ENCODE measurements at places on chromosomes 2 and 18.
A peak's percentile ranks its signal among the peaks of the same experiment; 100 is the strongest.

DNA sequence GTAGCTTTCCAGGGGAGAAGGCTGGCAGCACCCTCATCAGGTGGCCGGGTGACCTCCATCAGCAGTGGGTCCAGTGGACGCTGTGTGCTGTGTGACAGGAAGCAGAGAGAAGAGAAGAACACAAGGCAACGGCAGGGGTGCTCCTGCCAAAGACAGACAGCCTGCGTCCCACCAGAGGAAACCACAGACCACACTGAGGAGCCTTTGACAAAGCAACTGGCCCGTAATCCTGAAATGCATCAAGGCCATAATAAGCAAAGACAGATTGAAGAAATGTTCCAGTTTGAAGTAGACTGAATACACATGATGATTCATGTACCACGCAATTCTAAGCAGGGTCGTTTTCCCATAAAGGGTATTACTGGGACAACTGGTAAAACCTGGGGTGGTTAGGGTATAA lies 172.4 kb downstream of the FBXO15 start:
- DNase-seq, result peak; percentile 47

- DNase-seq, result no peak
Observed at GRCh38 chr2:145818890-145819504, 1299.1 kb upstream of the ZEB2 start.

- DNase-seq, result peak; percentile 23
Observed at GRCh38 chr2:117980783-117981676, 32.8 kb downstream of the CCDC93 start.

DNA sequence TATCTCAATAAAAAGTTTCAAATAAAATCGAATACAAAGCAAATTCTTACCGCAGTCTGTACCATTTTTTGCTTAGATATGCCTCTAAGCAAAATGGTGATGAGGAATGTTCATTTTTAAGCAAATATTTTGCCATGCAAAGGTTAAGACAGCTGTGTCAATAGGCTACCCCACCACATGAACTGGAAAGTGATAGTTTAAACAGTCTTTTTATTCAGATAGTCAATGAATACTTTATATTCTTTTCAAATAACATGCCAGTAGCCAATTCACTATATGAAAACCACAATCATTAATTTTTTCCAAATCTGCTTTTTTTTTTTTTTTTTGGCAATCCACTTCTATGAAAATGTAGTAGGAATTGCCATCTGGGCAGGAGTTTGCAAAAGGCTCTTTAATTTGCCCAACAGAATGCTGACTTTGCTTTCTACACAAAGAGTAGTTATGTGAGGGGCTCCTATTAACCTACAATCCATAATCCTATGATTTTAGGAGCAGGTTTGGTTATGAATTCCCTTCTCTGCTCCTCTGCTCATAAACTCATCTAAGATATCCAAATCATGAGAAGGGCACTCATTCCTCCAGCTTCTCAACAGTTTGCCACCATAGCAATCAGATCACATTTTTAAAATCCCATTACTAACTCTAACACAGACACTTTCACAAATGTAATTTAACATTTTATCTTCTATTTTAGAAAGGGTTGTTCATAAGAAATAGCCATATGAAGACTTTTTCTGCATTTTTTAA lies 69.2 kb downstream of the SLC40A1 start:
- no peak for DNase-seq

GRCh38 chr2:9333591-9334171 lies 89.6 kb downstream of the ITGB1BP1 start:
- DNase-seq, result peak; percentile 86

DNA sequence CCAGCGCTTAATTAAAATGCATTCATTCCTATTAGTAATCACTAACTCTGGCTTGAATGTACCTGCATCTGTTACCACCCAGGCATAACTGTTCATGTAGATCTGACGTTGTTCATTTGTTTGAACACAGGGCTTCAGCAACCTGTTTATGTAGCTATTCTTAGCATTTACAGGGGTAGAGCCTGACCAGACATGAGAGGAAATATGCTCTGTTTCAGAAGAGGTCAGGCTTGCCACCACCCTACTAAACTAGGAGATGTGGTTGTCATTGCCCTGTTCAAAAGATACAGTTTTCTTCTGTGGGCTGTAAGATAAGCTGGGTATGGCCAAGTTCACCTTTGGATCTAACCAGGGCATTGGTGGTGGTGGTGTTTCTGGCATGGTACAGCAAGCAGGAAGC lies 8.8 kb downstream of the MGAT5 start:
- peak; percentile 44 for DNase-seq

DNA sequence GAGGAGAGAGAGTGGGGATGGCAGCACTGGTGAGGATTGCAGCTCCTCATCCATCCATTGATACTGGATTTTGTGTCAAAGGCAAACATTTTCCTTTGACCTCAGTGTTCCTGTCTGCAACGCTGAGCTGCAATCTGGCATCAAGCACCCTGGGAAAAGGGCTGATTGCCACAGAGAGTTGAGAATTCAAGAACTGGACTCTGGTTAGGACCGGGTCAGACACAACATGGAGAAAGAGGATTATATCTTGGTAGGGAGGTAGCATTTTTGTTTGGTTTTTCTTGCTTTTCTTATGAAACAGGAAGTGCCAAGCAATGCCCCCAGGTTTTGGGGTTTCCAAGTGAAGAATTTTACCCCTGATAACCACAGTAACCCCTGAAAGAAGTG lies 81.9 kb upstream of the PKDCC start:
- no peak for DNase-seq

- no peak for DNase-seq
Observed at GRCh38 chr2:157414050-157414449, 29.8 kb downstream of the CYTIP start.

DNA sequence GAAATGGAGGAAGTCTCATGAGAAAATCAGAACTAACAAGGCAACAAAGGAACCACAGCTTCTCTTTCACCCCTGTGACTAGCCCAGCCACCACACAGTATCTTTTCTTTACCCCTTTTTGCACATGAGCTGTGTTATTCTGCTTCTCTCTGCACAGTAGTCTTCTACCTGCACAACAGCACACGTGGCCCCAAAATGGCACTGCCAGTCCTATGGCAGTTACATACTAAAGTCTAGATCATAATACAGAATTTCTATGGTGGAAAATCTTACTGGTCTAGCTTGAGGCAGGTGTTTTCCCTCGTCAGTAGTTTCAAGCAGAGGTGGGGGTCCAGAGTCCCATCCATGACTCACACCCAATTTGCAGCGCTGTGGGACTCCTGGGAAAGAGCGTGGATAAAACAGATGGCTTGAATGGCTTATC lies 177.7 kb downstream of the DIS3L2 start:
- DNase-seq, result no peak

DNA sequence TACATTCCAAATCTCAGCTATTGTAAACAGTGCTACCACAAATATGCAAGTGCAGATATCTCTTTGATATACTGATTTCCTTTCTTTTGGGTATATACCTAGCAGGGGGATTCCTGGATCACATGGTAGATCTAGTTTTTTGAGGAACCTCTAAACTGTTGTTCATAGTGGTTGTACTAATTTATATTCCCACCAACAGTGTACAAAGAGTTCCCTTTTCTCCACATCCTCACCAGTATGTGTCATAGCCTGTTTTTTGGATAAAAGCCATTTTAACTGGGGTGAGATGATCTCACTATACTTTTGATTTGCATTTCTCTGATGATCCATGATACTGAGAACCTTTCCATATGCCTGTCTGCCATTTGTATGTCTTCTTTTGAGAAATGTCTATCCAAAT lies 6.3 kb upstream of the CCNT2 start:
- DNase-seq, result no peak

- DNase-seq, result no peak
Observed at GRCh38 chr2:205617905-205618304, 64.4 kb upstream of the NRP2 start.

GRCh38 chr18:22933966-22934423 lies 867 bp downstream of the RBBP8 start:
- no peak for DNase-seq

- DNase-seq, result no peak
Observed at GRCh38 chr2:64291181-64291580, 147.0 kb upstream of the PELI1 start.

GRCh38 chr2:214577769-214578168 lies 166.9 kb downstream of the VWC2L start:
- DNase-seq, result no peak

- peak; percentile 43 for DNase-seq
Observed at GRCh38 chr2:28274911-28275685, 117.6 kb upstream of the FOSL2 start.

- no peak for DNase-seq
Observed at GRCh38 chr2:203936535-203936934, at the start of gene ICOS. TSS of gene ICOS (plus strand) at chr2:203936763. CDS start at chr2:203936815, 52 bp downstream.

DNA sequence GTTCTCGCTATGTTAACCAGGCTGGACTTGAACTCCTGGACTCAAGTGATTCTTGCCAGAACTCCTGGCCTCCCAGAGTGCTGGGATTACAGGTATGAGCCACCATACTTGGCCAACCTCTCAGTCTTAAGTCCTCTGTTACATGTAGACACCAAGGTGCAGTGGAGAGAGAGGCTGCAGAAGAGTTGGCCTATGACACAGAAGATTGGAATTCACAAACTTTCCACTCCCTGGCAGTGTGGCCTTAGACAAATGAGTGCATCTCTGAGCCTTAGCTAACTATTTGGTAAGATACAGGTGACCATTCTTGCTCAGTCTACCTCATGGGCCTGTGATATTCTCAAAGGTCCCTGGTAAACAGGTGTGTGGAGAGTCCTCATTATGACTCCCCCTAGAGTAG lies 159.7 kb downstream of the MYCN start:
- DNase-seq, result no peak

DNA sequence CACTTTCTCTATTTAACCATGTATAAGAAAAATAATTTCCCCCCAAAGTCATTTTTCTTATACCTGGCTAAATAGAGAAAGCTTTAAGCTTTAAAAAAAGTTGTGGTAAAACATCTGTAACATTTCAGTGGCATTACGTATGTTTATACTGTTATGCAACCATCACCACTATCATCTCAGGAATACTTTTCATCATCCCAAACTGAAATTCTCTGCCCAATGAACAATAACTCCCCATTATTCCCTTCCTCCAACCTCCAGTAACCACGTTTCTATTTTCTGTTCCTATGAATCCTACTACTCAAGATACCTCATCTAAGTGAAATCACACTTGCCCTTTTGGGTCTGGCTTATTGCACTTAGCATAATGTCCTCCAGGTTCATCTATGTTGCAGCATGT lies 1.7 kb upstream of the SLC3A1 start:
- DNase-seq, result no peak

DNA sequence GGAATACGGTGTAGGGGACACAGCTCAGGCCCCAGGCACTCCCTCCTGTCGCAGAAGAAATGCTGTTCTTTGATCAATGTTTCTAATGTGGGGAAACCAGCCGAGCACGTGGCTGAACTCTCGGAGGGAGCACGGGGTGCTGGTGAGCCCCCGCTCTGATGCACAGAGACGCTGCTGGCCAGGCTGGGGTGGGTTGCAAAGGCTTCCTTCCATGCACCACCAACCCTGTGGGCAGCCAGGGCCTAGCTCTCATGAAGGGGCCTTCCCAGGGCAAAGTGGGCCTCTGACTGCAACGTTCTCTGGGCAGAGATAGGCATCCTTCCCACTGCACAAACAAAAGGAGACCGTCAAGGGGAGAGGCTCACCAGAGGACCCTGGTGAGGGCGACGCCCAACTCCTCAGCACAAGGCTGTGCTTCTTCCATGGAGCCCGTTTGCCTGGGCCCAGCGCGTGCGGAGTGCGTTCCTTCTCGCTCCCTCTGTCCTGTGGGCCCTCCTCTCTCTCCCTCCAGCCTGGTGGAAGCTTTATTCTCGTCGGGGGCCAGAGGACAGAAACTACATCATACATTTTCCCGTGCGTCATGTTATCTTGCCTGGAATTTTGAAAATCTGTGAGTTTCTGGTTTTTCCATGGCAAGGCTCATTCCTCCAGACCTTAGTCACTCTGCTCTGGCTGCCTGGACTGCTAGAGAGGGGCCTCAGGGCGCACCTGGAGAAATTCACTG lies 61.1 kb upstream of the SP3 start:
- no peak for DNase-seq

DNA sequence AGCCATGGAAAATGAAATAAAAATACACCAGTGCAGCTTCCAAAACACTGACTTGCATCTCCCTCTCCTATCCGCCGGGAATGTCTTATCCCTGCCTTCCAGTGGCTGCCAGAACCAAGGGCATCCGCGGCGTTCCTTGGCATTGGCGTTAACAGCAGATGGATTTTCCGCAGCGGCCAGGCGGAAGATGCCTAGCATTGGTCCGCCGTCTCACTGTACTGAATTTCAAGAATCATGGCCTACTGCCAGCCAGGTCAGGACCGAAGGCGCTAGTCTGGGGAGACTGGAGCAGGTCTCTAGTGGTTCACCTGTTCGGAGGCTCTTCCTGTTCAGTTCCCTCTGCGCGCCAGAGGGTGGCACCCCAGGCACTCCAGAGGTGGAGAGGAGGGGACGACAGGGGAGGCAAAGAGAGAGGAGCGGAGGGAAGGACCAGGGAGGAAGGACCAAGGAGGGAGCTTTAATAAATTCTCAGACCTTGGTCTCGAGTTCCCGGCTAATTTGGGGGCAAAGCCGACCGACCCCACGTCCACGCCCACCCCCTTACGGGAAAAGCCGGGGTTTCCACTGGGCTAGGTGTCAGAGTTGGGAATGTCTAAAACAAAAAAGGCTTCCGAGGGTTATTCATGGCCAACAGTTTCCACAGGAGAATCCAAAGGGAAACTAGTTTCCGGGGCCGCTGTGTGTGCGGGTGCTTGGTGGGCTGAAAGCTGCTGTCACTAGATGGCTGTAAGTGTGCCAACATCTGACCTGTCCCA lies 3.7 kb upstream of the BCL2L11 start:
- peak; percentile 86 for DNase-seq

DNA sequence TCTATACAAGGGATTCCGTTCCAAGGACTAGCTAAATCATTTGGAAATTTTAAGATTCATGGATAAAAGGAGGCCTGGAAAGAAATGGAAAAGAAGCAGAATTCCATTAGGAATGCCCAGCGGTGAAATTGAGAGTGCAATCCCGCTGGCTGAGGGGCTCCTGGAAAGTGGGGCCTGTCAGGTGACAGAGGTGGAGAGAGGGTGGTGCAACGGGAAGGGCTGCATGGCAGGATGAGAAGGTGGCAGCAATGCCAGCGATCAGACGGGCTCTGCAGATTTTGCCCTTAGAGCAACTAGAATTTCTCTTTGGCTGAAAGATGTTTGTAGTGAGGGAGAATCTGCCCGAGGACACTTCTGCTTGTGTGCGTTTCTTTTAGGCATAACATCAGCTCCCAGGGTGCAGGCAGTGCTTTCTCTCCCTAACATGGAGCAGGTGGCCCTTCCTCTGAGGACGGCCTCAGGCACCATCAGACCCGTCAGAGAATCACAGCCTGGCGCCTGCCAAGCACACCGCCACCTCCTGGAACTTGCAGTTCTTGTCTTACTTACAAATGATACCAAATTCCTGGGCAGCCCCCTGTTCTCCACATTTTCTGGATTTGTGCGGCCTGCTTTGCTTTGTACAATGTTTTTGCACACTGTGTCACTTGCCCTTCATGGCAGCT lies 261.6 kb downstream of the NDUFA10 start:
- no peak for DNase-seq

- DNase-seq, result peak; percentile 54
Observed at GRCh38 chr2:27407798-27408491, 1.4 kb downstream of the PPM1G start.

GRCh38 chr2:240983361-240983995 lies 14.9 kb upstream of the SNED1 start:
- peak; percentile 49 for DNase-seq

GRCh38 chr2:82007071-82007664 lies 1702.6 kb upstream of the LRRTM1 start:
- no peak for DNase-seq

- DNase-seq, result no peak
Observed at GRCh38 chr2:201959626-201960025, 74.0 kb upstream of the FZD7 start.

All from hematopoietic multipotent progenitor cell treated with erythropoietin and hydrocortisone succinate and interleukin-3 and kit ligand, for 6 days (in vitro differentiated cells).